ENCODE measurements at places on chromosomes 5 and 9.

GRCh38 chr5:106755066-106755465 is 915.7 kb downstream of the EFNA5 start:
- no peak for DNase-seq

DNA sequence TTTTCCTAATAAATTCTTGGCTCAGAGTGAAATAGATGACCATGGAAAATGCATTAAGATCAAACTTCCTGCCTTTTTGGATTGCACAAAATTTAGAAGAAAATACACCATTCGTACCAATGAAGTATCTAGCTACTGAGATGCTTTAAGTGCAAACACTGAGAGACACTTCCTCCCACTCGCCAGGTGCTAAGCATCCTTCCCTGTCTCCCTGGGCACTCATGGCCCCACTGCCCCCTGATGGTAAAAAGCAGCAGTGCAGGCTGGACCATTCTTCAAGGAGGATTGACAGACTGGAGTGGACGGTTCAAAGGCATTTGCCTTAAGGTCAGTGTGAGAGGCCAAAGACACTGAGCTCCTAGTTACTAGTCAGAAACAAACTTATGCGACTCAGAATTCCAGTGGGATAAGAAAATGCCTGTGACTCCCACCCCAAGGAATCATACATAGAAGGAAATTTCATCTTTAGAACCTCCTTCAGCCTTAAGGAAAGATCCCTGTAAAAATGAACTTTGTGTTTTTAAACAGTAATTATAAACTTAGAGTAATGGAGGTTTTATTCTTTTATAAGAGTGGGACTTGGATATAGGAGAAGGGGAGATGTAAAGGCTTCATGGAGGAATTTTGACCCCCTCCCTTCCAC is 86.0 kb upstream of the SLC30A5 start:
- DNase-seq = peak; percentile 56

DNA sequence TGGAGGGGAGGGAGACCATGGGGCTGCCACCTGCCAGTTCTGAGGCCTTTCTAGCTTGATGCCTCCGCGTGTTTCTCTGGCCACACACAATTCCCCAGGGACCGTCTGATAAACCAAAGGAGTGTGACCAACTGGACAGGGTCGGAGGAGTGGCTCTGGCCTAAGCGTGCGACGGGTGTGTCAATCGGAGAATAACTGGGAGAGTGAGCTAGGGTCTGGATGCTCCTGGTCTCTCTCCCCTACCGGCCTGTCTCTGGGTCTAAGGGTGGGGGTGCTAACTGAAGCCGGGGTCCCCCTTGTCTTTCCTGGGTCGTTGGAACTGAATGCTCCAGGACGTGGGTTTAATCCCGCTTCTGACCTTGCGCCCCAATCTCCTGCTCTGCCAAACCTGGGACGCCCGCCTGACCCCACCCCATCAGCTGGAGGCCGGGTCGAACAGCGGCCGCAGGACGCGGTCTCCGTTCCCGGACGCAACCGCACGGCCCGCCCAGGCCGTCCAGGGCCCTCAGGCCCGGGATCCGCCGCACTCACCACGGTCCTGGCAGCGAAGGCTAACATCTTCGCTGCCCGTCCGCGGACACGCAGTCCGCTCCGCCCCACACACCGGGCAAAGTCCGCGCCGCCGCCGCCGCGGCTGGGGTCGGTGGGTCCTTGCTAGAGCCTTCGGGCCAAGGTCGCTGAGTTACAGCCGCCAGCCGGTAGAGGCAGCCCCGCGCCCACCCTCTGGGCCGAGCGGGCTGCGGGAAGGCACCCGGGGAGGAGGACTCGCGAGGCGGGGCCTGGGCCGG is 447 bp downstream of the CRAT start:
- peak; percentile 15 for DNase-seq

DNA sequence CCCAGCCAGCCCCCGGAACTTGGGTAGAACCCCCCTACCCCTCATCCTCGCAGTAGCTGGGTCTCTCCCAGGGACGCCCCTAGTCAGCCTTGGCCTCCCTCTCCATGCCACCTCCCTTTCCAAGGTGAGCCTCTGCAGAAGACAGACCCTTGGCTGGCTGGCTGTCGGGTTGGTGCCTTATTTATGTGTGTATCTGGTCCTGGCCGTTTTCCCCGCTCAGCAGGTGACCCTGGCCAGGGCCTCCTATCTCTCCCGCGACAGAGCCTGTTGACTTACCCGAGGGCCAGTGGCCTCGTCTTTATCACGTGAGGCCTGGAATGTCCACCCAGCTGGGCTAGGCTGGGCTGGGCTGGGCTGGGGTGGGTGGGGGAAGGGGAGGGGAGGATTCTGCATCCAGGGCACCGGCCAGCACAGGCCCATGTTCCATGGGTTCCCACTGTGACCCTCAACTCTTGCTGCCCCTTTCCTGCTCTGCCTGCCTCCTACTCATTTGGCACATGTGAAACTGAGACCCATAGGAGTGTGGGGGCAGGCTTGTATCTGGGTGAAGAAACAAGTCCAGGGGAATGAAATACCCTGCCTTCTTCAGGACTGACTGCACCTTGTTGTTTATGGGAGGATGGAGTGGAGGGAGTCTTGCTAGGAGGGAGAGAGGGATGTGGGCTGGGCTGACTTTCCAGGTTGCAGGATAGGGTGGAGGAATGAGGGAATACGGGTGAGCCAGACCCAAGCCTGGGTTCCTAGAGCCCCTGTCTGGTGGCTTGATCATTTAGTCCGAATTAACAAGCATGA is 3.1 kb downstream of the CXXC5 start:
- DNase-seq = no peak

- no peak for DNase-seq
Measured at GRCh38 chr5:138981131-138981530, 106.0 kb upstream of the LRRTM2 start.

DNA sequence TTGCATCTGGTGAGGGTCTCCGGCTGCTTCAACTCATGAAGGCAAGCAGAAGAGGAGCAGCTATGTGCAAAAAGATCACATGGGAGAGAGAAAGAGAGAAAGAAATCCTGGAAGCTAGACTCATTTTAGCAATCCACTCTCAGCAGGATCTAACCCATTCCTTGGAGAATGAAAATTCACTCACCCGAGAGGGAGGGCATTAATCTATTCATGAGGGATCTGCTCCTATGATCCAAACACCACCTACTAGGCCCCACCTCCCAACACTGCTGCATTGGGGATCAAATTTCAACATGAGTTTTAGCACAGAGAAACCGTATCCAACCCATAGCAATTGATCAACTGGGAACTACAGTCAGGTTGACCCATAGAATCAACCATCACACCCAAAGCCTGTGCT is 98.1 kb upstream of the SV2C start:
- no peak for DNase-seq

- DNase-seq = no peak
Measured at GRCh38 chr9:135990468-135991429, 29.6 kb upstream of the UBAC1 start.

GRCh38 chr9:18806232-18807080 is 226.6 kb downstream of the SAXO1 start:
- DNase-seq = no peak

DNA sequence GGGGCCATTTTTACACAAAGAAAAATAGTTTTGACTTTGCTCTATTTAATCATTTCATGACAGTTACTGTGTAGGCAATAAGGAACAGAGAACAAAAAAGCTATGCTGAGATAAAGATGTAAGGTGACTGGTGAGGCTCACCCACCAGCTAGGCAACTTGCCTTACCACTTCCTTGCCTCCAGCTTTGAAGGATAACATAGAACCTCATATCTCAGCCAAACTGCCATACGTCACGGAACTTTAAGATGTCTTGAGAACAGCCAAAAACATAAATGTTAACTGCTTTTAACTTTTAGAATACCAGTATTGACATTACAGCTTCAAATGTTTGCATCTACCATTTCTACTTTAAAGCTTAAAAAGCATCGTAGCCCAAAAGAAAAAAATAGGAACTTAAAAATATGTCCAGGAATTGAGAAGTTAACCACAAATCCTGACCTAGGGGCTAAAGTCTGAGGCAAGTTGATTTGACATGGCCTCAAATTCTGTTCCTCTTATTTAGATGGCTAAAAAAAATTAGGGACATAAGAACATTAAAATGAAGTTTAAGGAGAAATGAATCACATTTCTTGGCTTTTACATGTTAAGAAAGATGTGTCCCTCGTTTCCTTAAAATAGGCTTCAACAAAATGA is 7.7 kb upstream of the GCNT4 start:
- DNase-seq = no peak

DNA sequence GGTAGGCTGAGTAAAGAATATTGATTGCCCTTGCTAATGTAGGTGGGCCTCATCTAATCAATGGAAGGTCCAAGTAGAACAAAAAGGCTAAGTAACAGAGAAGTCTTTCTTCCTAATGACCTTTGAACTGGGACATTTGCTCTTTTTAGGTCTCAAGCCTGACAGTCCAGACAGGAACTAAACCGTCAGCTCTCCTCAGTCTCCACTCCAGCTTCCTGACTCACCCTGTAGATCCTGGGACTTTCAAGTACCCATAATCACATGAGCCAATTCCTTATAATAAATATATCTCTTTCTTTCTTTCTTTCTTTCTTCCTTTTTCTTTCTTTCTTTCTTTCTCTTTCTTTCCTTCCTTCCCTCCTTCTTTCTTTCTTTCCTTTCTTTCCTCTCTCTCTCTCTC is 479.5 kb upstream of the PAPPA start:
- no peak for DNase-seq

All from right renal pelvis (tissue), 4 donors.